ENCODE measurements at places on chromosomes 7 and 10. TPM values are rescaled to one million over a fixed set of nuclear protein-coding genes. Genes with fewer than 3 reads are reported as not detected.

RAPGEF5 gene
- 128 TPM for total RNA-seq

C10orf88 gene
- total RNA-seq, result 8.3 TPM

ATXN7L1 gene
- total RNA-seq, result 12.0 TPM

TRIM74 gene
- not detected for total RNA-seq

STN1 gene
- 13.1 TPM for total RNA-seq

GRM3 gene
- not detected for total RNA-seq

HOXA11 gene
- 0.54 TPM for total RNA-seq

UBE2H gene
- 115 TPM for total RNA-seq

ITIH2 gene
- total RNA-seq, result 1.7 TPM

CHST12 gene
- 21.2 TPM for total RNA-seq
